ENCODE measurements at places on chromosomes 5 and 9. TPM values are rescaled to one million over a fixed set of nuclear protein-coding genes. Genes with fewer than 3 reads are reported as not detected.

PCDHGB7 gene
- total RNA-seq, result 4.5 TPM

IFNA6 gene
- total RNA-seq, result not detected

DNA sequence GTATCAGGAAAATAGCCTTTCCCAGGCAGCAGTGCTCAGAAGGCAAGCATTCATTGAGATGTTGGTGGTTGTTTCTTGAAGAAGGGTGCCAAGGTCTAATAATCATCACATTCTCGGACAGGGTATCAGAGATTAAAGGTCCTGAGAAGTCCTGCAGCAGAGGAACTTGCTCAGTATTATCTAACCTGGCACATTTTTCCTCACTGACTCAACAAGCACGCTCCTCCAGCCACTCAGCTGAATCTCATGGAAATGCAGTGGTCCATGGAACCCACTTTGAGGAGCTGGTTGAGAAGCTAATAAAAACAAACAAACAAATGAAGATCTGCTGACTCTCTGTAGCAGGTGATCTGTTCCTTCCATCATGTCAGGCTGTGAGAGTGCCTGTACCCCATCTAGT is 35.3 kb upstream of the ICE1 start:
- ATAC-seq, result no peak

DNA sequence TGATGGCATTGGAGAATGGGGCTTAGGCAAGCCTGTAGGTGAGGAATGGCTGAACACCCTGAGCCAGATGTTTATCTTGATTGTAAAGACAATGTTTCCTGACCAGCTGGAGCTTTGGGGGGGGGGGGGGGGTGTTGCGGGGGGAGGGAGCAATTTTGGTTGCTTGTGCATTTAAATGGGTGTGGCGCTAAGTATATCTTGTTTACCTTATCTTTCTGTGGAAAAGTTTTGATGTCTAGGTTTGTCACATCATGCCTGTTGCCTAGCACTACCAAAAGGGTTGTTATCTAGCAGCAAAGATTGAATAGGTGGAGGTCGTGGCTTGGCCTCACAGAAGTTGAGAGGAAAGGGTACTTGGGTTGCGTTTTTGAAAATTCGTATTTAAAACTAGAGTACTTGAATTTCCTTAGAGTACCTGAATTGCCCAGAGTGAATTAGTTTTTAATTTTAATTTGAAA is 1.3 kb downstream of the SMAD5 start:
- no peak for ATAC-seq

GRCh38 chr5:175887463-175887862 is 16.1 kb downstream of the CPLX2 start:
- ATAC-seq, result no peak

GRCh38 chr5:173594061-173594460 is 22.4 kb downstream of the BOD1 start:
- ATAC-seq, result no peak

DNA sequence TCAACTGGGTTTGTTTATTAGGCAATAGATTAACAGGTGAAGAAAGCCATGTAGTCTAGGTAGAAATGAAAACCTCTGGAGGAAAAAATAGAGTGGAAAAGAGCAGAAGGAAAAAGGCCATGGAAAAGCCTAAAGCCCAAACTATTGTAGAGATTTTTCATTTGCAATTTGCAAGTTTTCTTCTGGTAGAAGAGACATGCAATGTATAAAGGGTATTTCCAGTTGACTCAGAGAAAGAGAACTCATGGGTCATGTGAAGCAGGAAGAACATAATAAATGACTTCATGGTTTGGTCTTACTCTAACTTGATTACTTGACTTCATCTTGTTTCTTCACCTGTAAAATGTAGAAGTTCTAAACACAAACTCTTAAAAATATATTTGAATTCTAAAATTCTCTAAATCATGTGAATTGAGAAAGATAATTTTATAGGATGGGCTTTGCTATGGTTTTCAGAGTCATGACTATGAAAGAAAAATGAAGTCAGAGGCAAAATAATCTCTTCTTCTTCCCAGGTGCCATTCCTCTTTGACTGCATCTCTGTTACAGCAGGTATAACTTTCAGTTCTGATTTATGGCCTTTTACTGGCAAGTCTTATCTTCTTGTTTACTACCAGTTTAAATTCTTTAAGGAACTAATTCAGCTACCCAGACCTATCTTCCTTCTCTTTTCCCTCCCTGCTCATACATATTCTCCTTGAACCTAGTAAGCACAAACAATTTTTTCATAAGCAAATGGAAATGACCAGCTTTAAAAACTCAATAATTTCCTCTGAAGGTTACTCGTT is 47.7 kb upstream of the TMC1 start:
- ATAC-seq, result peak; percentile 42
